Hair follicle dermal papilla cell (primary cell): ENCODE measurements at places on chromosomes 16 and 17. TPM values are rescaled to one million over a fixed set of nuclear protein-coding genes. Genes with fewer than 3 reads are reported as not detected.

The PRCD gene
- total RNA-seq, result 1.1 and 1.3 TPM in 2 replicates

The LPO gene
- total RNA-seq, result not detected in 2 replicates

The PARD6A gene
- 0.97 and 1.1 TPM in 2 replicates for total RNA-seq

The MRM3 gene
- 11.5 and 15.4 TPM in 2 replicates for total RNA-seq

The KRT14 gene
- 5.5 and 7.0 TPM in 2 replicates for total RNA-seq

The GRIN2C gene
- total RNA-seq, result 0.12 and 0.16 TPM in 2 replicates

The USP32 gene
- total RNA-seq, result 99.6 and 145 TPM in 2 replicates
